ENCODE measurements at places on chromosomes 12 and 14.

- DNase-seq: no peak
These were observed 11.9 kb downstream of the PLEKHG6 start for GRCh38 chr12:6322352-6322751.

- no peak for DNase-seq
These were observed 25.9 kb upstream of the MAPKAPK5 start for GRCh38 chr12:111816065-111816615.

DNA sequence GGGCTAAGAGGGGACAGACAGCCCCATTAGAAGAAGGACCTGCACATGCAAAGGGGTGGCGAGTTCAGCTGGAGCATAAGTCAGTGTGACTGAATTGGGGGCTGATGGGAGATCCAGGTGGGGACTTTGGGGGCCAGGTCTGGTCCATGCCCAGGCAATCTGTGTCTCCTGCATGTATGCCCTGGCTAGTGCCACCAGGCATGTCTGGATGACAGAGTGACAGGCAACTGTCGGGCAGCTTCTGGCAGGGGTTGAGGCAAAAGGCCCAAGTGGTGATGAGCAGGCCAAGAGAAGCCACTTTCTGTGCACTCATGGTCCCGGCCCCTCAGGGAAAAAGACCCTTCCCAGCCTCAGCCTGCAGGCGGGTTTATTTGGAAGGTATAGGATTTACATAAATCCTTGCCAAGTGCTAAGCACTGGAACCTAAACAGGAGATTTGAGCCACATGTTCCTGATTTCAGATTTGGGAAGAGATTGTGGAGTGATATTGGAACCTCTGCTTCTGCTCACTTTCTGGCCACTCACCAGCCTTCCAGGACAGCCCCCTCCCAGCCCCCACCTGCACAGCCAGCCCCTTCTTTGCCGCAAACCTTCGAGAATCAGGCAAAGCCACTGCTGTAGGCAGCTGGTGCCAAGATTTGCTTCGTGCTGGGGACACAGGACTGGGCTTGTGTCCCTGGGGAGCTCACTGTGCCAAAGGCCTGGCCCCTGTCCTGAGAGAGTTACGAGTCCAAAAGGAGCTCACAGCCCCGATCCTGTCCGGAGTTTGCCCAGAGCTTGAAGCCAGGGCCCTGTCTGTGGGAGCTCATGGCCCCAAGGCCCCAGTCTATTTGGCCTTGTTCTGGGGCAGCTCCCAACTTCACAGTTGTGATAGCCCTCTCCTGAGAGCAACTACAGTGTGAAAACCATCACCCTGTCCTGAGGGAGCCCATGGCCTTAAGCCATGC is 232.5 kb upstream of the RTL1 start:
- no peak for DNase-seq

DNA sequence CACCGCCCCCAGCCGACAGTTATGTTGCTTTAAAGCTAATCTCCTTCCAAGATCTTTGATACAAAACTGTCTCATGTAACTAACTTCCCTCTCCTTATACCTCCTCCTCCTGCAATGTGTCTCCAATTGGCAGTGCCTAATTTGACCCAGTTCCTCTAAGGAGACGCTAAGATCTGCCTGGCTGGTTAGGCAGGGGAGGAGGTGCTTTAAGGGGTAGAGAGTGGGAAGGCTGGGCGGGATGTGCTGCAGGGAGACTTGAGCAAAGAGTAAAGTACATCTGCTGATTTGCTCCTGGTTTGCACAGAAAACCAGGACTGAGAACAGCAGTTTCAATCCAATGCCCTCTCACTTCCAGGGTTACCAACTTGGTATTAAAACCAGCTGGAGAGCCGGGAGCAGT is 7.4 kb upstream of the IKZF4 start:
- no peak for DNase-seq

- peak; percentile 88 for DNase-seq
These were observed 74.3 kb downstream of the RFLNA start for GRCh38 chr12:124369055-124369826.

DNA sequence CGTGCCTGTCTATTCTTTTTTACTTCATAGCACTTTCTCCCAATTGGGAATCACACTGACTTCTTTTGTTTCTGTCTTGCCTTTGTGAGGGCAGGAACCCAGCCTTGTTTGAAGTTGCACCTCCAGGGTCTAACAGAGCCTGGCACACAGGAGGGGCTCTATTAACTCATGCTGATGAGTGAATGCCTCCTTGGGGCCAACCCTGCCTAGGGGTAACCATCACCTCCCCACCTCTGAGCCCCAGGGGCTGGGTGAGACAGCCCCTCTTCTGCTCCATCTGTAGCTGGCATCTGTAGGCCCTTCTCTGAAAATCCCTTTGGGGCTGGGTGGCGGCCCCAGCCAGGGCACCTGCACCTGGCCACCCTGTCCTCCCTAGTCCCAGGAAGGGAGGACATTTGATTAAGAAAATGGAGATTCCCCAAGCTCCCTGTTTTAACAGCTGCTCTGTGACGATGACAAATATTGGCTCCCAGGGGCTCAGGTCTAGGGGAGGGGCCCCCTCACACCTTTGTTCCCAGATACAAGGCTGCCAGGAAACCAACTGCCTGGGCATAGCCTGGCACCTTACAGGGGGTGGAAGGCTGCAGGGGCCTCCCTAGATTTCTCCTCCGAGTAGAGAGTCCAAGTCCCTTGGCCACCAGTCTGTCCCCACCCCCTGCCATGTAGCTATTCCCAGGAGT is 11.8 kb downstream of the TAMALIN start:
- no peak for DNase-seq

DNA sequence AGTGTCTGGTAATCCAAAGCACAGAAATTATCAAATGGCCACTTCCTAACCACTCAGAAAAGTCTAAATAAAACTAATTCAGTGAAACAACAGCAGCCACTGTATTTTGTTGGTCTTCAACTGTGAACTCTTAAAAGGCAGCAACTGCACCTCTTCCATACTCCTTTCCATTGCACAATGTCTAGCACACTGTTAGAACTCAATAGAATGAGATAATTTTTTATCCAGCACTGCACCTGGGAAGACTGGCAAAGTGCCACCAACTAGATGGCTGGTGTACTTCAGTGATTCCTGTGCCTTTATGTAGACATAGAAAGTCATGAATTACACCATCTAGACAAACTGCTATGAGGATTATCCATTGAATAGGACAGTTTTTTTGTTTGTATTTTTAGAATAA is 26.2 kb downstream of the LGR5 start:
- DNase-seq: no peak

DNA sequence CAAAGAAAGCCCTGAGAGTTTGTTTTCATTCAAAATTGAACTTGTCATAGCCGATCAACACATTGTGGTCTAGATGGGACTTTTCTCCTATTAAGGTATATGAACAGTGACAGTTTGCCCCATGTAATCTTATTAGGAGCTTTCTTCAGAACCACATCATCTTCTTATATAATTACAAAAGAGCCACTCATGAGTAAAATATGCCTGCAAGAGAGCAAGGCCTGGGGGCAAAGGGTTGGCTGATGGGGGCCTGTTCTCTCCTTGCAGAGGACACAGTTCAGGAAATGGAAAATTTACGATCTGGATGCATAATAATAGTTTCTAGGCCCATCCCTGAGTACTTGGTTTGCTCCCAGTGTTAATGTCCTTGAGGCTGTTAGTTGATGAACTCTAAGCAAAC is 87.8 kb downstream of the FLRT2 start:
- DNase-seq: no peak

- DNase-seq: no peak
These were observed 75.3 kb upstream of the TMPO start for GRCh38 chr12:98439981-98440581.

DNA sequence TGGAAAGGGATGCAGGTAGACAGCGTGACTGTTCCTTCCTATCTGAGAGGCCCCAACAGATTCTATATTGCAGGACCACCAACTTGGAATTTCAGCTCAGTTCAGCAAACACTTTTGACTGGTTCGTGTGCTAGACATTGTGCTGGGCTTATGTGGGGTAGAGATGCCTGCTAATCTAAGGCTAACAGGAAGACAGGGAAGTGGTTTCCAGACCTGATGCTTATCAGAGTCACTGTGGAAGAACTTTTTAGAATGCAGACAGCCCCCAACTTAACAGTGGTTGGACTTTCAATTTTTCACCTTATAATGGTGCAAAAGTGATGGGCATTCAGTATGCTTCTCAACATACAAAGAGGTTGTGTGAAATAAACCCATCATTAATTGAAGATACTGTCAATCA is 32.2 kb downstream of the NTF3 start:
- no peak for DNase-seq

- DNase-seq: no peak
These were observed 15.3 kb downstream of the GRIP1 start for GRCh38 chr12:66663611-66664010.

GRCh38 chr12:750366-751191 is 1.8 kb upstream of the WNK1 start:
- DNase-seq: no peak

DNA sequence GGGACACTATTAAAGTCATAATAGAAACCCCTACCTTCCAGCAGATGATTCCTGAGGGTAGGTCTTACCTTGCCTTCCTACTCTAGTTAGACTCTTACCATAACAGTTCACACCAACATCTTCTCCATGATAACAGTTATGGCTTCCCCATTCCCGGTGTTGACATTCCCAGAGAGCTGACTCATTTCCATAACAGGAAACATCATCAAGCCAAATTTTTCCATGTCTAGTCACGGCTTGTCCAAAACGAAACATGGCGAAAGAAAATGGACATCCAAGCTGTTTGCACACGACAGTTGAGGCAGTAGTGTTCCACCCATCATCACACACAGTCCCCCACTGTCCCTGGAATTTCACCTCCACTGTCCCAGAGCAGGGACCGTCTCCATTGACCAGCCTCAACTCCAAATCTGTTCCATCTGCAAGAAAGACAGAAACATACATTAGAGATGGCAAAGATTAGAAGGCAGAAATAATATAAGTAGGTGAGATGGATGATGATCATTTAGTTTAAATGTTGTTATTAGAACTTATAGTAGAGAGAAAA is 10.6 kb downstream of the CD163L1 start:
- no peak for DNase-seq

DNA sequence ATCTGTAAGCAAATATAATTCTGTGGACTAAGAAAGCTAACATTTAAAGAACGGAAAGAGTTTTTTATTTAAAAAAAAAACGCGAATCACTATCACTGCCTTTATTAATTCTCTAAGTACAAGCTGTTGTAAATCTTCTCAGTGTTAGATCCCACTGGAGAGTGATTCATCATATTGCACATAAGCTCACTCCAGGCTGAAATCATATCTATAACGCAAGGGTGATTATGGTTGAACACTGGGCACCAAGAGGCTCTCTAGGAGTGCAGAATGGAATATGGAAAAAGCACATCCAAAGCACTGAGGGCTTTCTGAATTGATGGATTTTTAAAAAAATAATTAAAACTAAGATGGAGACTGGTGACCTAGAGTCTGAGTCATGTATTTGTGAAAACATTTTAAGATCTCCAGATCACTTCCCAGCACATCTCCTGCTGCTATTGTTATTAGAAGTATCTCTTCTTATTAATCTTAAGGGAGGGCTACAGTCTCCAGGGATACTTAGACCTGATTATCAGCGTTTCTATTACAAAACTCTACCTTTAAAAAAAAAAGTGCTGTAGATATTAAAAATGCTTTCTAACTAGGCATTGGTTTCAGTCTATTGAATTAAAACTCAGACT is 1106.8 kb downstream of the AACS start:
- DNase-seq: no peak

DNA sequence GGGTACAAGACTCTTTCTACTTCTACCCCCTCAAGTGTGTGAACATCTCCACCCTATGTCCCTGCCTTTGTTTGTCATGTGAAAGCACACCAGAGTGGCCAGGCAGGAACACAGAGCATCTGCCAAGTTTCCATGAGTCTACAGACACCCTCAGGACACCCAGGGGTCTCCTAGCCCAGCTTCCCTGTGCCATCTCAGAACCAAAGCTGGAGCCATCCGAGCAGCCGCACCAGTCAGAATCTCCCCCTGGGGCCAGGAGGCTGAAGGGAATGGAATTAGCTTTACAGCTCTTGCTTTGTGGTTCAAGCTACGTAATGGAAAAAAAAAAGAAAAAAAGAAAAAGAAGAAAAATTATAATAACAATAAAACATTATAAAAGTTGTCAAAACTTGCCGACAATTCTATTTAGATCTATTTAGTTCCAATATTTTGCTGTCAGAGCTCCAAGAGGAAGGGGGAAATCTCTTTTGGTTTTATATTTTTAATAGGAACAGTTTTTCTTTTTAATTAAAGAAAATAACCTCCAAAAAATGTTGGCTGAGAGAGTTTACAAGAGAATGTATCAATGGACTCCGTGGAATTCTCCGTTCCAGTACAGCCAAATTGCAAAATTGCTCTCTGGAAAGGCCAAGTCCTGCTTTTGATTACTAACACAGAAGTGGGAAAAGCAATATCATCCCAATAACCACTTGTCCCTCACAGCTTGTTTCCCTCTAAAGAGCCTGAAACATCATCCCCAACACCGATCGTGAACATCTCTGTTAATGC is 37.1 kb downstream of the TBX5 start:
- no peak for DNase-seq

DNA sequence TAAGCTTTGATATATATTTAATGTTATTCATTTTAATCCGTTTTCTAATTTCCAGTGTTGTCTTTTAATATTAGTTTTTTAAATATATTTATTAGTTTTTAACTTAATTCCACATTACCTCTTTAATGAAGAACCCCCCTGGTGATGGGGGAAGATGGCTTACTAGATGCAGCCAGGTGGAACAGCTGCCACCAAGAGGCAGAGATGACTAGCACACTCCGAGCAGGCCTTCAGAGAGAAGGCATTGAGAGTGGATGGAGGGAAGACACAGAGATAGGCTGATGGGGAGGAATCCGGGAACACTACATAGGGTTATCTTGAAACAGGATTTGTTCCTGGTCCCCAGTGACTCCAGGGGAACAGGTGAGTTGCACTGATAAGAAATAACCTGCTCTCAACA is 771.6 kb downstream of the LRFN5 start:
- no peak for DNase-seq

DNA sequence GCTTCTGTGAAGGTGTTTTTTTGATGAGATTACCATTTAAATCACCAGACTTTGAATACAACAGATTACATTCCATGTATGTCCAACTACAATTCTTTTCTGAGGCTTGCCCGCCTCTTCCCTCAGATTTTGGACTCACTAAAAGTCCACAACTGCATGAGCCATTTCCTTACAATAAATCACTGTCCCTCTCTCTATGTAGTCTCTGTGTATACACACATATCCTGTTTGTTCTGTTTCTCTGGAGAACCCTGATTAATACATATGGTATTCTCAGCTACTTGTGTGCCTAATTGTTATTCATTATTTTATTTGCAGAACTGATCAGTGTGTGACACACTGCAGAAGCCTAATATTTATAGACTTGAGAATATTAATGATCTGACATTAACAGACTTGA is 2.4 kb upstream of the MIPOL1 start:
- DNase-seq: no peak

- no peak for DNase-seq
These were observed 70.4 kb downstream of the SDR9C7 start for GRCh38 chr12:56863789-56864188.

GRCh38 chr14:76908834-76909233 is 82.6 kb downstream of the LRRC74A start:
- no peak for DNase-seq

DNA sequence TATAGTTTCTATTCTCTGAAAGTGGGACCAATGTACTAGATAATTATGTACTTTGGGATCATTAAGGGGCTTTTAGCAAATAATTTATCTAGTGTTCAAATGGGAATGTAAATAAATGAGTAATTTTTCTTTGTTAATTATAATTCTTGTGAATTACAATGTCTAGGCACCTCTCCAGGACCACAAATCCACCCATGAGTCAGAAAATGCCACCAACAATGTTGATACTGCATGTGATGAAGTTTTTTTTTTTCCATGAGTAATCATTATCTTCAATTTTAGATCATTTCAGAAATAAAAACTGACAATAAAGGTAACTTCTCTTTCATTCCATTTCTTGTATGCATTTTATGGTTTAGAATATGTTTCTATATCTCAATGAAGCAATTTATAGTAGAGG is 470.3 kb downstream of the VRK1 start:
- no peak for DNase-seq
